Posterior vena cava (tissue), 2 donors: ENCODE measurements at places on chromosomes 7 and 10.
A peak's percentile ranks its signal among the peaks of the same experiment; 100 is the strongest.

DNA sequence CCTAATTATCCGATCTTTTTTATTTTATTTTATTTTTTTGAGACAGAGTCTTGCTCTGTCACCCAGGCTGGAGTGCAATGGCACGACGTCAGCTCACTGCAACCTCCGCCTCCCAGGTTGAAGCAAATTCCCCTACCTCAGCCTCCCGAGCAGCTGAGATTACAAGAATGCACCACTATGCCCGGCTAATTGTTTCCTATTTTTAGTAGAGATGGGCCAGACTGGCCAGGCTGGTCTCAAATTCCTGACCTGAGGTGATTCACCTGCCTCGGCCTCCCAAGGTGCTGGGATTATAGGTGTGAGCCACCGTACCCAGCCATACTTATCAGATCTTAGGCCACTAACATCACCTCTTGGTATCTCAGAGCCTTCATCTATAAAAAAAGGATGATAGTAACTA, 4.9 kb downstream of the SLC25A13 start:
- DNase-seq: no peak

DNA sequence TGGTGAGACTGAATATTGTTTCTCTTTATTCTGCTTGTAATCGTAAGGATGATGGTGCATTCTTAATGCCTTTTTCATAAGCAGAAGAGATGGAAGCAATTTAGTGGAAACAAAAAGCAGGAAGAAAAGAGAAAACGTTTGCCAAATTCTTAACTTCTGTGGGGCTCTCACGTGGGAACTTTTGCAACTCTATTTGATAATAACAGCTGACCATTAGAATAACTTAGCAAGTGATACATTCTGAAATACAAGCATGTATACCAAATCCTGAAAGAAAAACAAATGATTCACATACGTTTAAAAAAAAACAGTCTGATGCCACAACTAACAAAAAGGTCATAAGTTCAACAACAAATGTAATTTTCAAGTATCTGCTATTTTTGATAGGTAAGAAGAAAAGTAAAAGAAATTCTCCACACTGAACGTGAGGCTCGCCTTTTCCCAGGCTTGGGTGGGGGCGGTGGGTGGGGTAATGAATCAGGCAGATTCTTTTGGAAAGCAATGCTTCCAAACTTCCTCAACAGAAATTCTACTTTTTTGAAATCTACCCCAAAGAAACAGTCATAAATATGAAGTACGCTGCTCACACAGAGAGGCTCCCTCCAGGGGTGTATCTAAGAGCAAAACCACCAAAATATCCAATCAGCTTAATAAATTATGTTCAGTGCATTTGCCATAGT, 446.2 kb upstream of the MGMT start:
- no peak for DNase-seq

DNA sequence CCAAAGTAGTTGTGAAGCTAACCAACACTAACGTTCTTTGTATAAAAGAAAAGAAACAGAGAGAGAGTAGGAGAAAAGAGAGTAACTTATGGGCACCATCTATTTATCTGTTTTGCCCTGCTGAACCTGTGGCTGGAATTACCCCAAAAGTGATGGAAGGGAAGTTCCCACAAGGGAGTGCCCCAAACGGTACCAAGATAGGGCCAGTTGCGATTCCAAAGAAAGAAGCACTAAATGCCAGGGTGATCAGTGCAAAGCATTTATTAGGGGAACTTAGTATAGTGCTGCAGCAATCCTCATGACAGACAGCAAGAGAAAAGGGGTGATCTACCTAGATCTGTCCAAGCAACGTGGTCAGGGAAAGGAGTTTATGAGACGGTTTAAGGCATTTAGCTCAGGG, 190.2 kb downstream of the SORCS3 start:
- DNase-seq: no peak

GRCh38 chr10:101611096-101611905, 23.2 kb downstream of the DPCD start:
- DNase-seq: no peak

- peak; percentile 71 for DNase-seq
These were observed 2.3 kb upstream of the STK32C start for GRCh38 chr10:132309879-132310591.

GRCh38 chr7:151895631-151896031, 18.7 kb upstream of the PRKAG2 start:
- no peak for DNase-seq

- DNase-seq: no peak
These were observed 1.3 kb upstream of the CUL1 start for GRCh38 chr7:148697256-148698006.

- no peak for DNase-seq
These were observed 47.9 kb downstream of the ESYT2 start for GRCh38 chr7:158781217-158781973.

- peak; percentile 90 for DNase-seq
These were observed 19.4 kb downstream of the KCNK18 start for GRCh38 chr10:117216611-117217195.

DNA sequence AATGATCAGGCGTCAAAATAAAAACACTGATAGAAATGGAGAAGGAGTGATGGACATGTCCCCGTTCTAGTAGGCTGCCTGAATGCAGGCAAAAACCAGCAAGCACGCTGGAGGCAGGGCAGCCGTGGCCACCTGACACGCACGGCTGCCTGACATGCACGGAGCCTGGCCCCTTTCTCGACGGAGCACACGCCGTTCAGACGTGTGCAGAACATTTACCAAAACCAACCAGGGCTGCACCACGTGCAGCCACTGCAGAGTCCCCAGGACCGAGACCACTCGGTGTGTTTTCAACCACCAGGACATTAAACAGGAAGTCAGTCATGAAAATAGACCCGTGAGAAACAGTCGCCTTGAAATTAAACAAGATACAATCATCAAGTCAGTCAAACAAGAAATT, 61.9 kb upstream of the NKX6-2 start:
- DNase-seq: no peak

DNA sequence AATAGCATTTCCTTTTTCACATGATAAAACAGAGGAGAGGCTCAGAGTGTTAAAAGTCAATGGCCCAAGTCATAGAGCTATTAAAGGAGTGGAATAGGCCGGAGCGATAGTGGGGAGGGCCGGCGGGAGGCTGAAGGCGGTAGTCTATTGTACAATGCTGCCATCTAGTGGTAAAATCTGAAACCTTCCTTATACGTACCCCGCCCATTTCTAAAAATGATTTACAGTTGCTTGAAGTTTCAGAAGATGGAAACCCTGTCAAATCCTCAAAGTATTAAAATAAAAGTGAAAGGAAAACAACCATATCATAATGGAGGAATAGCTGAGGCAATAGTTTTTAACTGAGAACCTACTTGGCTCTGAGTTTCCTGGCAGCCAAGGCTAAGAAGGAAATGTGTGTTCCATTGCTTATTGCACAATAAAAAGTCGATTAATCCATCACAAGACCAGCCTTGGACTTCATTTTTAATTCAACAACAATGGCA, 209.1 kb downstream of the CCSER2 start:
- DNase-seq: no peak

GRCh38 chr7:107725138-107725740, 18.7 kb upstream of the CBLL1 start:
- no peak for DNase-seq

GRCh38 chr7:35702541-35702940, 7.6 kb upstream of the HERPUD2 start:
- no peak for DNase-seq

DNA sequence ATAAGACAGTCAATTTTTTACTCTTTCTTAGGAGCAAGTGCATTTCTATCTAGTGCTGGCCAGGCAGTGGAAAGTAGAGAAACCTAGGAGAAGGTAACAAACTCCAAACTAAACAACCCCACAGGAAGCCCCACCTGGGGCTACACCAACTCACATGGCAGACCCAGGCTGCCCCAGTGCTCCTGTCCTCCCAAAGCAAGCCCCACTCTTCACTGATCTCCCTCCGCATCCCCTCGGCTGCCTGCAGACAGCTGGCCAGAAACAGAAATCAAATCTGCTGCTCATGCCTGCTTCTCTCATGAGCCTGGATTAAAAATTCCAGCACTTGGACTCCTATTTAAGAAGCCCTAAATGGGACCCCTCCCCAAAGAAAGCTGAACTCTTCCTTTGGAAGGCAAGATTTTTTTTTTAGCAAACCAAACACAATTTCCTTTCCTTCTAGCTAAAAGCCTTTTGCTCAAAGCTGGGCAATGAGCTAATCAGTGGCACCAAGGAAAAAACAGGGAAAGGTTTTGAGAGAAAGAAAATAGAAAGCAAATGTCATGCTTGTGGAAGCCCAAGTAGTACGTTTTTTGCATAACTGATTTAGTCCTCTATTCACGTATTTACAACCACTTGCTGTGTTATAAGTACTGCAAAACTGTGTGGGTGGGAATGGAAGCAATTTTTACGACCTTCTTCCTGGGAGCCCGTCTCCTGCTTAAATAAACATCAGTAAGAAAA, 10.8 kb downstream of the PDE1C start:
- DNase-seq: no peak

- no peak for DNase-seq
These were observed 306.0 kb upstream of the LRGUK start for GRCh38 chr7:133821171-133821570.

DNA sequence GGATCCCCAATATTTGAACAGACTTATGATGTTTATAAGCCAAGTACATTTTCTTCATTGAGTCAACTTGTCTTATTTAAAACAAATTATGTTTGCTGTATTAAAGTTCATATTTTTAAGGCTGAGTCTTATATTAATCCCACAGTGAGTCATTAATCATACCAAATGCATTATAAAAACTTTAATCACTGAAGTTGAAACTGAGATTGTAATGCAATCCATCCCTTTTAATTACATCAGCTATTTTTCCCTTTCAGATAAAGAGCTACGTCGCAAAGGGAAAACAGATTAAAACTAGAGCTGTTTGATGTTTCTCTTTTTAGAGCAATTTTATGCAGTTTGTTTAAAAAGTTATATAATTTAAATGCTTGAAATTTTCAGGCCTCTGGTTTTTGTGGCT, 183.0 kb downstream of the ARID5B start:
- DNase-seq: no peak

- peak; percentile 84 for DNase-seq
These were observed 8.0 kb downstream of the RASSF4 start for GRCh38 chr10:44967616-44968015.

- DNase-seq: peak; percentile 61
These were observed 163.7 kb downstream of the DIP2C start for GRCh38 chr10:525565-526315.

DNA sequence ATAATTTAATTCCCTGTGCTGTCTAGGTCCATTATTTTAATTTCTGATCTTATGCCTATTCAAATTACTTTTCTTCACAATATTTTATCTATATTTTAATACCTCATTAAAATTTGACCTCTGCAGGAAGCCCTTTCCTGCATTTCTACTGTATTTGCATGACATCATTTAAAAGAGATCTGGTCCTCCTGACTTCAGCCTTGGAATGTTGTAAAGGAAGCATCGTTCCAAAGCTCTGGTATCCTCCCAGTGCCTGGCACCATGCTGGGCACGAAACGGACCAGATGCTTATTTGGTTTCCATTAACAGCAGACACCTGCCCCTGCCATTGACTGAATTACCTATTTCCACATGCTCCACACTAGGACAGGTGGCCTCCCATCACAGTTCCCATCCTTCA, 247.5 kb downstream of the KLF6 start:
- DNase-seq: peak; percentile 16
